Activated CD4-positive, alpha-beta T cell treated with anti-CD3 and anti-CD28 coated beads for 1 hour (primary cell): ENCODE measurements at places on chromosomes 1 and 21.

DNA sequence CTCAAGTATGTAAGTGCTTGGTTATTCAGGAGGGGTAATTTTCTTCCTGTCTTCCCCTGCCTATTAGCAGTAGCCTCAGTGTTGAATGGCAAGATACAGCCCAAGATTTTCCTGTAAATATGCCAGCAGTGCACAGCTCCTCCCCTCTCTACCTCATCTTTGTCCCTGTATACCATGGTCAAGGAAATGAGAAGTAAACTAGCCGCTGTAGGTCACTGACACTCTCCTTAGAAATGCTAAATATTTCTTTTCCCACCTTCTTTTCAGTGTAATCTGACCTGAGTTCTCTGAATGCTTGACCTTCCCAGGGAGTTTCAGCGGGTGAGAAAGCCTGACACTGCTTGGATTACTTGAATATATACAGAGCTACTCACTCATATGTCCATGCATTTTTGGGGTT is 84.1 kb upstream of the ZNF326 start:
- DNase-seq = no peak

GRCh38 chr1:226989085-226989920 is 49.2 kb downstream of the COQ8A start:
- no peak for DNase-seq

- peak; percentile 8 for DNase-seq
Observed at GRCh38 chr1:84298684-84299535, 2.6 kb upstream of the SAMD13 start.

DNA sequence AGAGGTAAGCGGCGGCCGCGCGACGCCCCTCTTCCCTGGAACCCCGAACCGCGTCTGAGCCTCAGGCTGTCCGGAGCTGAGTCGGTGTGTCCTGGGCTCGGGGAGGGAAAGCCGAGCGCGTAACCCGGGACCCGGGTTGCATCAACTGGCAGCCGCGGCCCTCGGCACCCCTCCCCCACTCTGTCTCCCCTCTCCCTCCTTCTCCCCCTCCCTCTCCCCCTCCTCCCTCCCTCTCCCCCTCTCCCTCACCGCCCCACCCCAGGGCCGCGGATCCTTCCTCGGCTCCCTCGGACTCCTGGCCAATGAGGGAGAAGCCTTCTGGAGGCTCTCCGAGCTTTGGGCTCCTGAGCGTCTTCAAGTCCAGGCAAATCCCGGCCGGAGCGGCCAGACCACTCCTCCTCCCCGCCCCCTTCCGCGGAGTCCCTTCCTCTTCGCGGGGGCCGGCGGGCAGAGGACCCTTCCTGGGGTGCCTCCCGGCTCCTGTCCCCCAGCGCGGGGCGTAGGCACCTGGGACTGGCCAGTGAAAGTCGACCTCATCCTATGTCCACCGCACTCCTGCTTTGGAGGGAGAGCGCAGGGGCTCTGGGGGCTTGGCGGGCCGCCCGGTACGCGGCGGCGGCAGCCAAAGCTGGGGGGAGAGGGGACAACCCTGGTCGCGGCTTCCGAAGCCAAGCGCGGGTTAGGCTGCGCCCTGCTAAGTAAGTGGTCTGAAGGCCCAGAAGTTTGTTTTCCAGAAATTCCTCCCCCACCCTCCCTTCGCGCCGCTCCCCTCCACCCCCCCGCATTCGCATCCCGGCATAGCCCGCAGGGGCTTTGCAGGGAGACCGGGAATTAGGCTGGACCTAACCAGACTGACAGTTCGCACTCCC is 850 bp downstream of the SESN2 start:
- no peak for DNase-seq

GRCh38 chr1:114130846-114131525 is 22.7 kb downstream of the SYT6 start:
- no peak for DNase-seq

GRCh38 chr1:11535316-11535715 is 56.4 kb downstream of the DISP3 start:
- DNase-seq = no peak
